ENCODE measurements at places on chromosomes 7 and 10. TPM values are rescaled to one million over a fixed set of nuclear protein-coding genes. Genes with fewer than 3 reads are reported as not detected.

Gene AQP1
- total RNA-seq, result 2.8 TPM

Gene PPP1R3A
- not detected for total RNA-seq

Gene MAGI2
- total RNA-seq, result 297 TPM

Gene TMEM213
- total RNA-seq, result not detected

Gene LIPJ
- total RNA-seq, result 3.8 TPM

Gene ABCC2
- 0.63 TPM for total RNA-seq

Gene SEMA4G
- 15.0 TPM for total RNA-seq

Gene NEUROG3
- total RNA-seq, result not detected

Gene NRG3
- total RNA-seq, result 41.6 TPM

Gene ERVW-1
- total RNA-seq, result not detected

Gene UNCX
- total RNA-seq, result not detected

Gene SLC18A3
- total RNA-seq, result not detected

Gene RNLS
- 8.1 TPM for total RNA-seq

Gene ACSM6
- total RNA-seq, result not detected

Gene RBP3
- total RNA-seq, result not detected

Gene EVX1
- total RNA-seq, result not detected

Gene CLCN1
- not detected for total RNA-seq

Gene AGR2
- not detected for total RNA-seq

Gene ACTL6B
- 107 TPM for total RNA-seq

Gene LRRN3
- total RNA-seq, result 117 TPM

Gene FAM25C
- total RNA-seq, result not detected

Gene NANOS1
- 2.8 TPM for total RNA-seq

Gene SPAM1
- total RNA-seq, result not detected

Gene GSDME
- total RNA-seq, result 46.6 TPM

Gene UCMA
- not detected for total RNA-seq

Gene MLXIPL
- under 0.01 TPM for total RNA-seq

Gene TEX47
- not detected for total RNA-seq

Gene ZNF282
- 27.5 TPM for total RNA-seq

Gene LLCFC1
- total RNA-seq, result not detected

All from parietal lobe (tissue), 2 donors.